ENCODE measurements at places on chromosomes 16 and 17. TPM values are rescaled to one million over a fixed set of nuclear protein-coding genes. Genes with fewer than 3 reads are reported as not detected.

The DUSP3 gene
- 137 TPM for total RNA-seq

The TEN1 gene
- total RNA-seq = 6.0 TPM

The CDC42EP4 gene
- total RNA-seq = 134 TPM

The RAB11FIP4 gene
- total RNA-seq = 3.7 TPM

The C16orf92 gene
- total RNA-seq = not detected

The KRTAP2-3 gene
- not detected for total RNA-seq

DNA sequence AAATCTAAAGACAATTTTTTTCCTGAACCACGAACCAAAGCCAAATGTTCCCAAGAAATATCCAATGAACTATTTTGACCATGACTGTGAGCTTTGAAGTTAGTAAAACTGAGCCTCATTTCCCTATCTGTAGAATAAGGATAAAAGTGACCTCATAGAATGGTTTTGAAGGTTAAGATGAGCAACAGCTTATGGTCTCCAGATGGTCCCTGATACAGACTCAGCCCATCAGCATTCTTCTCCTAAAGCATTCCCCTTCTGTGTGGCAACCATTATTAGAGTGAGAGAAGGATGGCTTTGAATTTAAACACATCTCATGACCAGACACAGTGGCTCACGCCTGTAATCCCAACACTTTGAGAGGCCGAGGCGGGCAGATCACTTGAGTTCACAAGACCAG, 70.1 kb downstream of the COPRS start:
- no peak for DNase-seq

DNA sequence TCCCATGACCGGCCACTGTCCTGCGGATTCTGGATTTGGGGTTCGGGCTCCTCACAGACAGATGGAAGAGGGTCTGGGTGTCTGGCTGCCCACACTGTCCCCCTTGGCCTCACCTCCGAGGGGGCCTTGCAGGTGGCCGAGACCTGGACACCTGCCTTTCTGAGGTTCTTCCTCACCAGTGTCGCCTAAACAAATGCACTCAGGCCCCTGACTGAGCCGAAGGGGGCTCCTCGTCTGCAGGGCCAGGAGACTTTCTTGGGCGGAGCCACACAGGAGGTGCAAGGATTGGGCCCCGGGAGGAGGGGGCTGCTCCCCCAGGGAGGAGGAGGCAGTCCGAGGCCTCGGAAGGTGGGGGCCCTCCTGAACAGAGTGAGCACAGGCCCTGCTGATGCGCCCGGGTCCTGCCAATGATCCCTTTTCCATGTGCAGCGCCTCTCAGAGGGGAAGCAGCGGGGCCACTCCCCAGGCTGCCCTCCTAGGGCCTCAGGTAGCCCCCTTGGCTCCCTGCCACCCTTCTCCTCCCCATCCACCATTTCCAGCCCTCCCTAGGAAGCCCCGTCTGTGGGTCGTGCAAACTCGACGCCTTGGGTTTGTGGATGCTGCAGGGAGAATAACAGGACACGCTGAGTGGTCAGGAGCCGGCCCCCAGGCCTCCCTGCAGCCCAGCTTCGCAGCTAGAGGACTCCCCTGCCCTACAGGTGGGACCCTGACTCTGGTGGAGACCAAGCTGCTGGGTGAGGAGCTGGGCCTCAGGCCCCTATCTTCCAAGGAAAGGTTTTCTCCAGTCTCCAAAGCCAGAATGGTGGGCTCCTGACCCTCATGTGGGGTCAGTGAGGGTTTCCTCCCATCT, 63.4 kb upstream of the ZNF469 start:
- no peak for DNase-seq

DNA sequence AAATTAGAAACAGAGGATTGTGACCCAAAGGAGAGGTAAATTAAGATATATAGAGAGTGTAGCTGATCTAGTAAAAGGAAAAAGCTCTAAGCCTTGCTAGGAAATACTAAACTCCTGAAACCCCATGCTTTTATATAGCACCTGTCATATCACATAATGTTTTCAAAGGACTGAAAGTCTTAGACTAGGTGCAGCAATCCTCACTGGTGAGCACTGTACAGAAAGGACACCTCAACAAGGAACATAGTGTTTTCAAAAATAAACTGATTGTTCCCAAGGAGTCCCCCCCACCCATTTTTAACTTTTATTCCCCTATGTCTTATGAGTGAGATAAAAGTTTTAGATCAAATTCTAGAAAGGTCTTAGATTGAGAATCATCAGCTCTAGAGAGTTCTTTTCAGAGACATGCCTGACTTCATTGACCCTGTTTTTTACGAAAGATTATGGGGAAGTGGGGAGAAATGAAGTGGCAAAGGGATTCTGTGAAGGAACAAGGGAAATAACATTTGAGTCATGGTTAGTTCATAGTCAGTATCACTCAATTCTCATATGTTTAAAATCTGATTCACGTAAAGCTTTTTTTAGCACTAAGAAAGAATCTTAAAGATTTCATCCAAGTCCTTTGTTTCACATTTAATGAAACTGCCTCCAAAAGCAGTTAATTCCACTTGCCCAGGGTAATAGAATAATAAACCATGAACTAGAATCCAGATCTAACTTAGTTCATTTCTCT, 166.4 kb downstream of the CYB561 start:
- no peak for DNase-seq

- DNase-seq = no peak
These were observed 79.0 kb downstream of the HS3ST3A1 start for GRCh38 chr17:13522749-13523148.

DNA sequence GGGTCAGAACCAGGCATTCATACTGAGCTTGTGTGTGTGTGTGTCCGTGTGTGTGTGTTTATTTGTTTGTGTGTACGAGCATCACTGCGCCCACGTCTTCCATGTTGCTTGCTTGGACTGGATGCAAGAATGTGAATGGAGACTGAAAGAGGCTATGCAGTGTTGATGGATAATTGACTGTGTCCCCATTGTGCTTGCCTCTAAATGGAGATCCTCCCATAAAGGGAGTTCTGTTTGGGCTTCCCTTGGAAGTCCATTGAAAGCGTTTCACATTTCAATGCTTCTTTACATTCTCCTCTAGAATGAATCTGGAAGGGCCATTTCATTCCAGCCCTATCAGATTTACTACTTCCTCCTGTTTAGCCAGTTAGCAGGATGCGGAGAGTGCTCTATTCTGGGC, 124.0 kb downstream of the GP2 start:
- no peak for DNase-seq

- DNase-seq = no peak
These were observed 64.3 kb downstream of the CENPV start for GRCh38 chr17:16288860-16289571.

DNA sequence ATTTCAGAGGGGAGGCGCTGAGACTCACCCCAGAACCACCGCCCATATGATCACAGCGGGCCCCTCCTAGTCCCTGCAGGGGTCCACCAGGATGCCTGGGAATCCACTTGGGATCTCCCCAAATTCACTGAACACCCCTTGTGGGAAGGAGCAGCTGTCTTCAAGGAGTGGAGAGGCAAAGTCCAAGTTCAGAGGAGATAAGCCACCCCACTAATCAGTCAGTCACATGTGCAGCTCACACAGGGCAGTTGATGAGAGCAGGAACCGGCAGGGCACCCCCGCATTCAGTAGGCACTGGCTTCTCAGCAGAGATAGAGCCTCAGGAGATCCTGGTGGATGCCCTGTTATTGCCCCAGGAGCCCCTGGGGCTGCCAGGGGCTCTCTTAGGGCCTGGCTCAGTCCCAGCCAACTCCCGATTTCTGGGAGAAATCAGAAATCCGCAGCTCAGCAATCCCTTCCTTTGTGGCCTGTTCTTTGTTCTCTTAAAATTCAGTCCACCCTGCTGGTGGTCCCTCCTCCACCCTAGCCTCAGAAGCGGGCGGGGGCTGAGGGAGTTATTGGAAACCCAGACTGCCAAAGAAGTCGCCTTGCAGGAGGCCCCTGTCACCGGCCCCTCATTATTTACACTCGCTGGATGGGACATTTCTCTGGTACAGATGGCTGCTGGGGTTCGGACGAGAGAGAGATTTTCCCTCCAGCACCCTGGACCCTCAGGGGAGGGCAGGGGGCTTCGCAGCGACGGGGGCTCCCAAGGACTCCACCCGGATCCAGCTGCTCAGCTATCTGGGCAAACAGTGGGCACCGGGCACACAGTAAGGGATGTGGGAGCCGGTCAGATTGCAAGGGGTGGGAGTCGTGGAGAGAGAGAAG, 1.8 kb downstream of the CDC42EP4 start:
- DNase-seq = no peak

DNA sequence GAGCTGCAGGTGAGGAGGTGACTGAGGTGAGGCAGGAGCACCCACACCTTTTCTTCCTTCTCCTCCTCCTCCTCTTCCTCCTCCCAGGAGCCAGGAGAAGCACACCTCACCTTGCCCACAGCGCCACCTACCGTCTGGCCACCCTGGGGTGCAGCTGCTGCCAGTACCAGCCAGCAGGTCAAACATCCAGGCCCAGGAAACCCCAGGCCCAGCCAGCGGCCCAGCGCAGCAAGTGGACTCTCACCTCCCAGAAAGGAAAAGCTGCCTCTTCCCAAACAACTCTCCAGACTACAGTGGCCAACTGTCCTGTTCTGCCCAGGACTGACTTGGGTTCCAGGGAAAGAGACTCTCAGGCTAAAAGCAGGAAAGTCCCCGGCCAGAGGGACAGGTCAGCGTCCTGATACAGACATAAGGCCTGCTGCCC, 22.7 kb downstream of the PEMT start:
- DNase-seq = no peak

DNA sequence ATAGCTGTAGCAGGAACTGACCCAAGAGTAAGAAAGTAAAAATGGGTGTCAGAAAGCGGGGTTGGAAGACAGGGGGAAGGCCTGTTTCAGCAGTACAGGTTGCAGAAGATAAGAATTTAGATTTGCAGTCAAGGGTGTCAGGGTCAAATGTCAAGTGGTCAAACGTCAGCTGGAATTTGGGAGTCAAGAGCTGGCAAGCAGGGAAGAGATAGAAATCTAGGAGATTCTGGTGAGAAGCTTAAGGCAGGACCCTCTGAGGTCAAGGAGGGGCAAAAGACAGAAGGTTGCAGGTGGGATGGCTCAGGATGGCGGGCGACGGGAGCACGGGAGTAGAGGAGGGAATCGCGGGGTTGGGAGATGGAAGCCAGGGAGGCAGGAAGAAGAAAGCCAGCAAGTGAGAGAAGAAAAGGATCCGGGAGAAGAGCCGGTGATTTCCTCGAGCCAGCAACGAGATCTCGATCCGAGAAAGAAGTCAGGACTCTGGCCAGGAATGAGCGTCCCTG, 335 bp downstream of the SLC25A35 start:
- no peak for DNase-seq

DNA sequence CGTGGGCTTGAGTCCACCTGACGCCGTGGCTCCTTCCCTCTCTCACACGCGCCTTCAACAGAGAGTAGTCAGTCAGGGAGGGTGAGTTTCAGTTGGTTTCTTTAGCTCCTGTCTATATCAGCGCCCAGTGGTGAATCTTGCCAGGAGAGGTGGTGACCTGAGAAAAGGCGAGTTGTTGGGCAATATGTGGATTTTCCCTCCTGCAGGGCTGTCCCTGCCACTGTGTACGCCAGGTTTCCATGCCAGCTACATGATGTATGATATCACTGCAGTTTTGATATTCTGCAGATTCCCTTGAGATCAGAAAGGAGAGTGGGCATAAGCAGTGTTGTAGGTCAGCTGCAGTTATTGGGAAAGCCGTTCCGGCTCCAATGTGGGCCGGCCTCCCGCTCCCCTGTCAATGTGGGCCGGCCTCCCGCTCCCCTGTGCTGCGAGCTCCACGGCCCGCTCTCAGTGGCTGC, 31.4 kb downstream of the BANP start:
- DNase-seq = no peak

DNA sequence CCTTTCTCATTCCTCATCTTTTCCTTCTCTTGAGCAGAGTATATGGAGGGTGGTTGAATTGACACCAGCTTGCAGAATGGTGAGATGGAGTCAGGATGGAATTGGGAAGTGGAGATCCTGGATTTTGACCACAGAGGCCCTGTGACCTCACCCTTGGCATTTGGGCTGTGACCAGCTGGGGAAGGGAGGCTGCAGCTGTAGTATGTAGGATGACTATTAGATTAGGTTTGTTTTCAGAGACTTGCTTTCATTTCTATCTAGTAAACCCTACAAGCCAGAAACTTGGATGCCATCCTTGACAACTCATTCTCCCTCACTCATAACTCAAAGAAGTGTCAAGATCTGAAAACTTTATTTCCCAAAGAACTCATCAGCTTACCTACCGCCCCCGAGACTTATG, 5.9 kb downstream of the GNGT2 start:
- no peak for DNase-seq

- no peak for DNase-seq
These were observed 242.1 kb upstream of the TNRC6C start for GRCh38 chr17:77716289-77716926.

GRCh38 chr17:83106056-83106588, 26.7 kb downstream of the METRNL start:
- no peak for DNase-seq

DNA sequence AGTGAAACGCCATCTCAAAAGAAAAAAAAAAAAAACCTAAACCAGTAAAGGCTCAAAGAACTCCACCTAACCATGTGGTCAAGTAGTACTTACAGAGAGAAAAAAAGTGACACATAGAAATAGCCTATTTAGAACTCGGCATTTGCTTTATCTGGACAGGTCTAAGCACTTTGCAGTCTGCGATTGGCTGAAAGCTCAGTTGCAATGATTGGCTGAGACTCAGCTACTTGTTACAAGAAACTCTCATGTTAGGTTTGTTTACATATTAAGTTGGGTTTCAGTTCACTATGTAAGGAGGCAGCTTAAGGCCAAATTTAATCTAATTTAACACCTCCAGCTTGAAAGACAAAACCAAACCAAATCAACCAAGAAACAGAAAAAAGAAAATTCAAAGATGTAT, 19.1 kb downstream of the ABCC3 start:
- DNase-seq = no peak

- no peak for DNase-seq
These were observed 108.5 kb downstream of the RAB11FIP4 start for GRCh38 chr17:31499771-31500554.

GRCh38 chr16:58425756-58426494, 33.7 kb downstream of the GINS3 start:
- DNase-seq = no peak

Data from thoracic aorta (tissue), 2 donors.